ENCODE measurements at places on chromosomes 11 and 22.

DNA sequence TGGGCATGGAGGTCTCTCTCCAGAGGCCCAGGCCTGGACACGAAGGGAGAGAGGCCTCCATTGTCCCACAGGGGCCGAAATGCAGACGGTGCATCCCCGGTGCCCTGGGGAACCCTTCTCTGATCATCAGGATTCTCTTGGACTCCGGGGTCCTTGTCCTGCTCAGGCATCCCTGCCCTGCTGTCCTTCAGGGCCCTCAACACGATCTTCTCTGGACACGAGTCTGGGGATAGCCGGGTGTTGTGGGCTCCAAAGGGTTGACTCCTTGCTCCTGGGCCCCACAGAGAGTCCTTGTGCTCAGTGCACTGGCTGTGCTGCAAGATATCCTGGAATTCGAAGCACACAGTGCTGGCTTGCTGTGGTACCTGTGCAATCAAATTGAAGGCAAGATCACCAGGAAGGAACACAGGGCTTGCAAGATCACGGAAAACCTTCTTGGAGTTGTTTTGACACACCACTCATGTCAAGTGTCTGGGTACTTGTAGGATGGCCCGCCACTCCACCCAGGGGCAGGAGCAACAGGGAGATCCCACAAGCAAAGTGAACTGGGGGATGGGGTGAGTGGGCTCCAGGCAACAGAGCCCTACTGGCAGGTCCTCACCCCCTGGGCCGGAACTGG is 61.3 kb upstream of the PRODH start:
- no peak for DNase-seq

DNA sequence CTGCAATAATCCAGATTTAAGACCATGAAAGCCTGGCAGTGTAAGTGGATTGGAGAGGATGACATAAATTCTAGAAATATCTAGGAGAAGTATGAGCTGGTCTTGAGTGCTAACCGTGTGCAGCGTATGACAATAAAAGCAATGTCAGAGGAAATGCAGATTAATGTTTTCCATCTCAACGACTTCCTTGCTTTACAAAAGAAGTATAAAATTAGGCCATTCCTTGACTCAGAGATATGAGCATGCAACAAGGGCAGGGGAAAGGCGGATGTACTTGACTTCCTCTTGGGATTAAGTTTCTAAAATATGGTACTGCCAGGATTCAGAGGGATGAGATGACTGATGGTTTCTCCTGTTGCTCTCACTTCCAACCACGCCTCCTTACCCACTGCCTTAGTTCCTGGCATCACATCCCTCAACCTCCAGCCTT is 32.3 kb downstream of the ADAMTS15 start:
- DNase-seq = no peak

GRCh38 chr11:46914363-46914762 is 4.0 kb downstream of the LRP4 start:
- DNase-seq = no peak

GRCh38 chr11:68039526-68040086 is 781 bp downstream of the TCIRG1 start:
- no peak for DNase-seq

DNA sequence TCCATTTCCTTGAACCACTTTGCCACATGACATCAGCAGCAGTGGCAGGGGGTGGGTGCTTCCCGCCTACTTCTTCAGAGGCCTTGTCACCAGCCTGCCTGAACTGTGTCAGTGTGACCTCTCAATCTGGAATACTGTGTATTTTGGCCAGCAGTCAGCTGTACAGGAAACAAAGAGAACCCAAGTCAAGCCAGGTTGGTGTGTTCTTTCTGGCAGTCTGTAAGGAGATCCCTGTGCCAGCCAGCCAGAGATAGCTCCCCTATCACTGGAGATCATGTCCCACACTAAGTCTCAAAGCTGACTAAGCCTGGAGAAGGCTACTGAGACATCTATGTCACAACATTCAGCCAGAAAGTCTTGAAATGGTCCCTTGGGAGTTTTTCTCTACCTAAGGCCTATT is 142.1 kb downstream of the TRPC6 start:
- no peak for DNase-seq

GRCh38 chr22:42273855-42274451 is 3.5 kb upstream of the TCF20 start:
- DNase-seq = no peak

DNA sequence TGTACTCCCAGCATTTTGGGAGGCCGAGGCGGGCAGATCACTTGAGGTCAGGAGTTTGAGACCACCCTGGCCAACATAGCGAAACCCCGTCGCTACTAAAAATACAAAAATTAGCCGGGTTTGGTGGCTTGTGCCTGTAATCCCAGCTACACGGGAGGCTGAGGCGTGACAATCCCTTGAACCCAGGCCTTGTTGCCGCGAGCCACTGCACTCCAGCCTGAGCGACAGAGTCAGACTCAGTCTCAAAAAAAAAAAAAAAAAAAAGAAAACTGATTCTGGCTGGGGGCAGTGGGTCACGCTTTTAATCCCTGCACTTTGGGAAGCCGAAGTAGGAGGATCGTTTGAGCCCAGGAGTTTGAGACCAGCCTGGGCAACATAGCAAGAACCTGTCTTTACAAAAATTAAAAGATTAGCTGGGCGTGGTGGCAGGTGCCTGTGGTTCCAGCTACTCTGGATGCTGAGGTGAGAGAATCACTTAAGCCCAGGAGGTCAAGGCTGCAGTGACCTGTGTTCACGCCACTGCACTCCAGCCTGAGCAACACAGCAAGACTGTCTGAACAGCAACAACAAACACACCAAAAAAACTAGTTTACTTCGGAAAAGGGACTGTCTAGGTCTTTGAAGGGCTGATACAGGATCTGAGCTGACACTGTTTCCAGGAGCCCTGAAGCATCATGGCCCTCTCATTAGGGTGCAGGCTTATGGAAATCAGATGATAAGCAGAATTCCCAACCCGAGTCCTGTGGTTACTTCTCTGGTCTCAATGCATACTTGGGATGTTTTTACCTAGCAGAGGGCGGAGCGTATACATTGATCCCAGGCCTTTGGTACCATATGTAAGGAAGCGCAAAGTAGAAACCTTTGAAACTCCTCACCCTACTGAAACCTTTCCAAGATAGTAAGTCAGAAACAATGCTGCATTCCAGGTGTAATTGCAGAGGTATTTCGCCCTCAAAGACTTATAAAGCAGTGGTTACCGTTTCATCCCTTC is 1.8 kb upstream of the CHKB start:
- DNase-seq = no peak

- DNase-seq = no peak
These were observed 58.7 kb downstream of the ZNF280B start for GRCh38 chr22:22449819-22450218.

DNA sequence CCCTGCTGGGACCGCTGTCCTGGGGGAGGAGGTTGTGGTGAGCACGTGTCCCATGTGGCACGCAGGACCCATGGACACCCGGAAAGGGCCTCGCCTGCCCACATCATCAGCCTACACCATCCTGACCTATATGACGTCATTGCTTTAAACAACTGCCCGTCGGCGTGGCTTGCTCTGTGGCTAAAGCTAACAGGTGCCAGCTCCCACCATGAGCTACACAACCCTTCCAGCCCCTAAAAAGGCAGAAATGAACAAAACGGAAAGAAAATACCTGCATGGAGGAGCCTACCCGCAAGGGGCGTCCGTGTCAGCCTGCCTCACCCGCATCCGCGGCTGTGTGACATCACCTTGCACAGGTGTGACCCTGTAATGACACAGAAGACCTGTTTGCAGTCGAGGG is 481.8 kb downstream of the BRD1 start:
- DNase-seq = no peak

GRCh38 chr11:122746050-122746478 is 90.5 kb downstream of the UBASH3B start:
- no peak for DNase-seq

GRCh38 chr11:117175104-117175503 is 3.4 kb upstream of the SIDT2 start:
- DNase-seq = no peak

- no peak for DNase-seq
These were observed 315.3 kb downstream of the BUD13 start for GRCh38 chr11:116457336-116458007.

DNA sequence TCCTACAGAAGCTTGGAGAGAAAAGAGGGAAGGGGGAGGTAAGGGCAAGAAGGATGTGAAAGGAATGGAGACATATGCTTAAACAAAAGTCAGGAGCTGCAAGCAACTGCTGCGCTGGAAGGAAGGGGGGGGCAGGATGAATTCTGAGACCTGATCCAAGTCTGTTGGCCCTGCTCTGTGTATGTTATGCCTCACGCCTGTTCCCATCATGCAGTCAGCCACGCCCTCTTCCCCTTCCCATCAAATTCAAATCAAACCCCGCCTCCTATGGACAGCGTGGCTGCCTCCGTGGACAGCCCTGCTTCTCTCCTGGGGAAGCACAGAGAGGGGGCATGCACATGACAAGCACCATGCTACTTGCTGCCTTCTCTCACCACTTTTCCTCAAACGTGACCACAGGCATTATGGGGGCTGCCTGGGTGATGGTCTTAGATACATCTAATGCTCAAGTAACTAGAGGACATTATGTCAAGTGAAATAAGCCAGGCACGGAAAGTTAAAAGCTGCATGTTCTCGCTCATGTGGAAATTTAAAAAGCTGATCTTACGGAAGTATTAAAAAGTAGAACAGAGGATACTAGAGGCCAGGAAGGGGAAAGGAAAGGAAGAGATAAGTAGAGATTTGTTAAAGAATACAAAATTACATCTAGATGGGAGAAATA is 45.8 kb upstream of the CYP2D6 start:
- no peak for DNase-seq

DNA sequence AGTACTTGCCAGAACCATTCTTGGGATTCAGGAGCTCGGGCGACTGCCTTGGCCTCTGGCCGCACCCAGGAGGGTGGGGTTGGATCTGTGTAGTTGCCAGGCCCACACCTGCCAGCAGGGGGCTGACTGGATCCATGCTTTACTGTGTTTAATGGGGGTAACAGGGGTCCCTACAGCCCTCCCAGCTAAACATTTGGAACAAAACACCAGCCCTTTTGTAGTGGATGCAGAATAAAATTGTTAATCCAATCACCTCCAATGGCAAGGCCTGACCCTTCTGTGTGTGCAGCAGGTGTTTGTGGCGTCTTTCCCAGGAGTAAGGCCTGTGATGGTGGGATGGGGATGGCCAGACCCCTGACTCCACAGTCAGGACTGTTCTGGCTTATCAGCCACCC is 22.5 kb downstream of the SUN2 start:
- no peak for DNase-seq

DNA sequence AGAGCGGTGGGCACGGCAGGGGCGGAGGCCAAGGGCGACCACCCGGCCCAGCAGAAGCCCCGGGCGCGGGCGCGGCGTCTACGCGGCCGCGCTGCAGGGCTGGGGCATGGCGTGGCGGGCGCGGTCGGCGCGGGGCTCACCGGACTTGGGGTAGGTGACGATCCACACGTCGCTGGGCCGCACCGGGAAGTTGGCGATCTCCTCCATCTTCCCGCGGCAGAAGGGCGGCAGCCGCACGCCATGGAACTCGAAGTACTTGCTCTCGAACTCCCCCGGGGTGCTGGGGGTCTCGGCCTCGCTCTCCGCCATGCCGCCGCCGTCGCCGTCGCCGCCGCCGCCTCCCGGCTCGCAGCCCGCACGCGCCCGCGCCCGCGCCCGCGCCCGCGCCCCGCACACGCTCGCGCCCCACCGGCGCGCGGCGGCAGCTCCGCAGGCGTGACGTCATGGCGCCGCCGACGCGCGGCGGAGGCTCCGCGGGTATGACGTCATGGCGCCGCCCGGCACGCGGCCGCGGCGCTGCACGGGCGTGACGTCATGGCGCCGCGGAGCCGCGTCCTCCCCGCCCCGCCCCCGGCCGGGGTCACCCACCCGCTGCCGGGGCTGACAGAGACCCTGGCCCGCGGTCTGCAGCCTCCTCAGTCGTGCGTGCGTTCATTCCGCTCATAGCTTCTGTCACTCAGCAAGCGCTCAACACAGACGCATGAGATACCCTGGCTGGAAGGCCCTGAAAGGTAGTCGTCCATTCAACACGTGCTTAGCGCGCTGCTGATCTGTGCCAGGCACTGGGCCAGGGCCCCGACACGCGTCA is at the start of gene SULT4A1:
TSS of gene SULT4A1 (minus strand) at position 440 of the 808 bp plus-strand sequence. CDS start at position 309, 131 bp downstream.
- peak; percentile 40 for DNase-seq

GRCh38 chr22:22605074-22605404 is 39.4 kb upstream of the GGTLC2 start:
- no peak for DNase-seq

DNA sequence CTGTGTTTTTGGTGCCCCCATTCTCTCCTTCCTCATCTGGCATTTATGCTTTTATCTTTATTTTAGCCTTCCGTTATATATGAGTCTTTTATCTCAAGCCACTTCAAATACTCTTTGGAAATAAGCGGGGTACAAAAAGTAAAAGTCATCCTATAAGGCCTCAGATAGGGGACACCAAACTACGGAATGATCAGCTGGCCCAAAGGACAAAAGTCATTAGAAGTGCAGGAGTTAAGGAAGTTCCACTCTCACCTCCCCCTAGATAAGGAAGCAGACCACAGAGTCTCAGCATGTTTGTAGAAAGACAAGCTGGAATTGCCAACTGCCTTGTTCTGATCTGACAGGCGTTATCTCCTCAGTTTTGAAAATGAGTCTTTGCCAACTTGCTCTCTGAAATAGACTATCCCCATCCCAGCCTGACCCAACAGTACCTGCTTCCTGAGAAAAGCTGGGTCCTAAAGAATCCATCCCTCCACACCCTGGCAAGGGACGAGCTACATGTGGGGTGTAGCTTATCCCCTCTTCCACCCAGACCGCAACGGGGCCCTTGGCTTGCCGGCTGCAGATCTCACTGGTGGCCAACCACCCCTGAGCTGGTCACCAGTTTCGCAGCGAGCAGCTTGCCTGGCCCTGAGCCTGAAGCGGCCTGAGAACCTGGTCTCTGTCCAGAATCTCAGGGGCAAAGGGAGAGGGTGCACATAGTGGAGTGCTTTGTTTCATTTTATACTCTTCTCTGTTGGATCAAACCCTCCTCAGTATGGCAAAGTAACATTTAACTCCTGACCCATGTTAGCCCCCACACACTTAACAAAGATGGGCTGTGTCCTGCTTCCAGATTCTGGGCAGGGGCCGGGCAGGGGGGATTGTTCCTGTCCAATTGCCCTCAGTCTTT is 13.8 kb downstream of the FADS2 start:
- DNase-seq = no peak

DNA sequence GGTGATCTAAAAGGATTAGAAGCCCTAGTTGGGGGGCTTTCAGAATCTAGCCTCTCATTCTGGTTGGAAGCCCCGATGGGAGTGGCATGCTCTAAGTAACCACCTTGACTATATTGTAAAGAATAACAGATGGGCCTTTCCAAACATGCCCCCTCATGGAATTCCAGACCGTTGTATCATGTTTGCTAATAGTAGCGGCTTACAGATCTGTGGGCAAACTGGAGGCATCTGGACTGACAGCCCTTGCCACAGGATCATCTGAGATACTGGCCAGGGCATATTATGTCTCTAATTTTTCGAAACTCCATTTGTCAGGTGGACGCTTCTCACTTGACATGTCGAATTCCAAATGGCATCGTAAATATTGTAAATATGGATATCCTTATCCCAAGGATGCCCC is 10.5 kb downstream of the APIP start:
- DNase-seq = no peak

DNA sequence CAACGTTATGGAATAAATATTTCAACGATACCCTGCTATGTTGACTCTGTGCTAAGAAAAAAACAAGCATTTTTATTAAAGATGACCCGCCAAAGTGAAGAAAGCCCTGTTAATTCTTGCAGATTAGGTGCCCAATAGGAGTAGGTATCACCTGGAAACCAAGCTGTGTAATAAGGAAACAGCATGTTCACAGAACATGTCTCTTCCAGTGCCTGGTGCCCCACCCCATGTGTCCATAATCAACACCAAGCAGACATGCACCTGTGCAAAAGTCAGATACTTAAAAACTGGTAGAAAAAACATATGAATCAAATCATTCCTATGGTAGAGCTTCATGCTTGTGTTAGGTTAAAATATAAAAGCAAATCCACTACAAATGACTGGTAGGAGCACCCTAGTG is 327.1 kb downstream of the SHANK2 start:
- DNase-seq = no peak
